ENCODE measurements at places on chromosomes 4 and X.

- no peak for DNase-seq
Observed at GRCh38 chr4:48752726-48753125, 27.4 kb downstream of the FRYL start.

DNA sequence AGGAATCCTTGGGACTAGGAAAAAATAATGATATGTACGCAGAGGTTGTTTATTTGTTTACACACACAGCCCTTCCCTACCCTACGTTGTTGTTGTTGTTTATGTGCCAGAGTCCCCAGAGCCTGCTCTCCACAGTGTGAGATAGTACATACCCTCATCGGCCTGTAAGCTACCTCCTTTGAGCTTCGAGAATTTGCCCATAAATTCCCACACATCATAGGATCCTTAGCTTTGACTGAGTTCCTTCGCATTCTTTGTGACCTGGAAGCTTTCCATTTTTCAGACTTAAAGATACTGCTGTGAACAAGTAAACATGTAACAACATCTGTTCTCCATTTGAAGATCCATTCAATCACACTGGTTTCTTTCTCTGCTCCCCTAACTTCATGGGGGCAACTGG is 114.5 kb downstream of the IRF2 start:
- no peak for DNase-seq

DNA sequence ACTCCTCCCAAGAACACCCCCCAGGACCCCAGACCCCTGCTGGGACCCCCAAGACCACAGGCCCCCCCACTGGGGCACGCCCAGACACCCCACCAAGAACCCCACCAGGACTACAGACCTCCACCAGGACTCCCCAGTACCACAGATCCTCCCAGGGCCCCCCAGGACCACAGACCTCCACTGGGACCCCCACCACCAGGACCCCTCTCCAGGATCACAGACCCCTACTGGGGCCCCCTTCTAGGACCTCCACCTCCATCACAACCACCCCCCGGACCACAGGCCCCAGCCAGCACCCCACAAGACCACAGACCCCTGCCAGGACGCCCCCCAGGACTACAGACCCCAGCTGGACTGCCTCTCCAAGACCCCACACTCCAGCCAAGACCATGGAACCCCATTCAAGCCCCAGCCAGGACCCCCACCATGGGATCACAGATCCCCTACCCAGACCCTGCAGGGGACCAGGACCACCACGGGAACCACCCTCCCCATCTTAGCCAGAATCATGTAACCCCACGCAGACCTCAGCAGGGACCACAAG is 855 bp upstream of the DHRSX start:
- no peak for DNase-seq

DNA sequence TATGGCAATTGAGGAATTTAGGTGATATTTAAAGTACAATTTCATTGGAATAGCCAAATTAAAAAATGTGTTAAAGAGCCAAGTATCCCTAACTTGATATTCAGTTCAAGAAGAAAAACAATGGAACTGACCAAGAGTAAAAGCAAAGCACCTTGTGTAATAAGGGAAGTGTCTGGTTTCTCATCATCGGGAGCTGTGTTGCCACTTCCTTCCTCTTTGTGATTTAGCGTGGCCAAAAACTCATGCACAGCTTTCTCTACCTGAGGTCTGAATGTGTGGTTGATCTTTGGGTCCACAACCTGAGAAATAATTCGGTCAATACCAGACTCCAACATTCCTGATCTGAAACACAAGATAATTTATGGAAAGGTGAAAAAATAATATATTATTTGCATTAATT is 12.4 kb downstream of the BOD1L1 start:
- DNase-seq, result no peak

GRCh38 chr4:184369871-184370270 is 104.5 kb downstream of the IRF2 start:
- no peak for DNase-seq

DNA sequence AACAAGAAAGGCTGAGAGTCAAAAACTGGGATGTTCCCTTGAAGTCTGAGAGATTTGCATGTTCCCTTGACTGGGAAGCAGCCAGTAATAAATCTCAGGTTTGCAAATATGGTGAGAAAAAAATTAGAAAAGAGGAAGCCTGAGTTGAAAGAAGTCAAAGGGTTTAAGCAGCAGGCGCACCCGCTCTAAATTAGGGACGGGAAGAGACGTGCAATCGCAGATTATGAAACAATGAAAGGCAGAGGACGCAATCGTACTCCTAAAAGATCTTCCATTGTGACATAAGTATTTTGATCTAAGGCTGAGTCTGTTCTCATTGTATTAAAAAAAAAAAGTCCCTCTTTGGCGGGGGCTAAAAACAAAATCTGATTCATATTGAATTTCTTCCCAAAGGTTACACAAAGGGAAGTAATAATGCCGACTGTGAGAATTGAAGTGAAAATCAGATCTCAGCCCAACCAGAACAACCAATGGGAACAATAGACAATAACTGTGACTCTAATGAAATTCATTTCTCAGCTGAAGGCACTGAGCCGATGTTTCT is 28.2 kb downstream of the SAT1 start:
- DNase-seq, result peak; percentile 40

- no peak for DNase-seq
Observed at GRCh38 chrX:140917354-140918115, 84.9 kb upstream of the SPANXB1 start.

- no peak for DNase-seq
Observed at GRCh38 chr4:109156356-109156755, 146.1 kb downstream of the COL25A1 start.

GRCh38 chr4:181538431-181538830 is 704.8 kb upstream of the TENM3 start:
- no peak for DNase-seq

DNA sequence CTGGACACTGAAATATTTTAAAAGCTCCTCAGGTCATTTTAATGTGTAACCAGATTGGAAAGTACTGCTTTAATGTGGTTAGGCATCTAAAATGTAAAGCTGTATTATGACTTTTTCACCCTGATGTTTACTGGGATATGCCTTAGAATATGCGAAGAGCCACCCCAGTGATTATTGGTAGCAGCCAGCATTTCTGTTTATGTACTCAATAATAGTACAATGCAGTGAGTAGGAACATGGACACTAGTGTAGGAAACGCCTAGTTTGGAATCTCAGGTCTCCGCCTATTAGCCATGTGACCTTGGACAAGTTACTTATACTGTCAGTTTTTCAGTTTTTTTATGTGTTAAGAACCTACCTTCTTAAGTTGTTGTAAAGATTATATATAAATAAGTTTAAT is 446.0 kb upstream of the PITX2 start:
- no peak for DNase-seq

DNA sequence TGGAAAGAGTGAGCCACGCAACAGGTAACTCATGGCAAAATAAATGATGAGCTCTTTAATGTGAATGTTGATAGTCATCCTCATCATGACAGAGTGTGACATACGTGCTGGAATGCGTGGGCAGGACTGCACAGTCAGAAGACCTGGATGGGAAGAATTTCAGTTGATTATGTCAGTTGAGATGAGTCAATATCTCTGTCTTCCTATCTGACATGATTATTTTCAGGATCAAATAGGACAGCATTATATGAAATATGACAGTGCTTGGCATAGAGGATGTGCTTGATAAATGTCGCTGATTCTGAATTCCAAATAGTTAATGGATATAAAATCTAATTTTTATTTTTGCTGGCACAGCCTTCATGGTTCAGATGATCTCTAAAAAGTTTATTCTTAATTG is 95.1 kb downstream of the IL15 start:
- no peak for DNase-seq

GRCh38 chr4:61505773-61506685 is 305.9 kb downstream of the ADGRL3 start:
- DNase-seq, result no peak

DNA sequence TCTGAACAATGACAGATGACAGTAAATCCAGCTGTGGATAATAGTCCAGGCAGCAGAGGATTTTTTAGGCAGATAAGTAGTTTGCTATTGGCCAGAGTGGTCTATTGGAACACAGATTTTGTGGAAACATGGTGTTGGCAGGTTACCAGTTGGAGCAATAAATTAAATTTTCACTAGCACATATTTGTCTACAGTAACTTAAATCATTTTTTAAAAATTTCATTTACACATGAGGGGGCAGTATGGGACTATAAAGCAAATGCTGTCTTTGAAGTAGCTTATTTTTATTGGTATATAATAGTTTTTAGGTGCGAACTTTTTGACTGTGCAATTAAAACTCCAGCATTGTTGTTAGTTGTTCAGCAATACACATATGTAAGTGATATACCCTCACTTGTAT is 289.8 kb downstream of the ARHGAP10 start:
- no peak for DNase-seq

DNA sequence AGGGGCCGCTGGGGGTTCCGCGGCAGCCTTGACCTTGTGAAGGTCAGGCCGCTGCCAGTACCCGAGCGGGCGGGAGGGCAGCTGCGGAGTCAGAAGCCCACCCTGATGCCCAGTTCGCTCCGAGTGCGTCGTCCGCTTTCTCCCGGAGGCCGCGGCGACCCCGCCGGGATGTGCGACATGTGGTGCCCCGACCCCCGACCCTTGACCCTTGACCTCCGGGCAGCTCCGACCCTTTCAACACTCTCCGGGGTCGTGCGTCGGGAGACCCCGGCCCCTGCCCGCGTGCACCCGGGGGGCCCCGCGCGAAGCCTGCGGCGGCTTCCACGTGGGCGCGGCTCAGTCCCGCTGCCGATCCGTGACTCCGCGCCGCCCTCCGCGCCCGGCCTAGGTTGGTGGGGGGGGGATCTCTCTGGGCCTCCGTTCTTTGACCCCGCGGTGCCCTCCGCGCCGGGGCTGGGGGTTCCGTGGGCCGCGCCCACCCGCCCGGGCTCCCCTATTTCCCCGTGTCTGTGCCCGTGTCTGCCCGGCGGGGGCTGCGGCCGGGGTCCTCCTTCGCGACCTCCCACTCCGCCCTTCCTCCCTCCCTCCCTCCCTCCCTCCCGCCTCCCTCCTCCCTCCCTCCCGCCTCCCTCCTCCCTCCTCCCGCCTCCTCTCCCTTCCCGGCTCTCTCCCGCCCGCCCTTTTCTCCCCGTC is 609 bp upstream of the SLC25A6 start:
- DNase-seq, result peak; percentile 73

- no peak for DNase-seq
Observed at GRCh38 chr4:38666766-38667084, 2.7 kb downstream of the KLF3 start.

DNA sequence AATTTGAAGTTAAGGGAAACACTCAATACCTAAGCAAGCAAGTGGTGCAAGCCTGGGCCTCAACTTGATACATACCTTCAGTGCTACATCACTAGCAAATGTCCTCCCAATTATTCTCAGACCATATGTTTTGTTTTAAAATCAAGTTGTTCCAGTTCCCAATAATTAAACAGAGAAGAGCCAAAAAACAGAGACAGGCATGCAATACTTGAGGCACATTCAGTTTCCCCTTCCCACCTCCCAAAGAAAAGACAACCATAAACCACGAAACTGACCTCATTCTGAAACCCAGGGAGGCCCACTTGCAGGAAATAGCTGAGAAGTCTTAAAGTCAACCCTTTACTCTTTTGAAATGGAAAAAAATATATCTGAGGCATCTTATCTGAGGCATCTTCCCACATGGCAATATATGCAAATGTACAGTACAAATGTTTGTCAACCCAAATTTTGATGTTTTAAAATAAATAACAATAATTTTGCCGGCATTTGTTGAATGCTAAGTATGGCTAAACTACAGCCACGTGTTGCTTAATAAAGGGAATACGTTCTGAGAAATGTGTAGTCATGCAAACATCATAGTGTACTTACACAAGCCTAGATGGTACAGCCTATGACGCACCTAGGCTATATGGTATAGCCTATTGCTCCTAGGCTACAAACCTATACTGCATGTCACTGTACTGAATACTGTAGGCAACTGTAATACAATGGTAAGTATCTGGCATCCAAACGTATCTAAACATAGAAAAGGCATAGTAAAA is 147.5 kb downstream of the TSPAN5 start:
- no peak for DNase-seq

DNA sequence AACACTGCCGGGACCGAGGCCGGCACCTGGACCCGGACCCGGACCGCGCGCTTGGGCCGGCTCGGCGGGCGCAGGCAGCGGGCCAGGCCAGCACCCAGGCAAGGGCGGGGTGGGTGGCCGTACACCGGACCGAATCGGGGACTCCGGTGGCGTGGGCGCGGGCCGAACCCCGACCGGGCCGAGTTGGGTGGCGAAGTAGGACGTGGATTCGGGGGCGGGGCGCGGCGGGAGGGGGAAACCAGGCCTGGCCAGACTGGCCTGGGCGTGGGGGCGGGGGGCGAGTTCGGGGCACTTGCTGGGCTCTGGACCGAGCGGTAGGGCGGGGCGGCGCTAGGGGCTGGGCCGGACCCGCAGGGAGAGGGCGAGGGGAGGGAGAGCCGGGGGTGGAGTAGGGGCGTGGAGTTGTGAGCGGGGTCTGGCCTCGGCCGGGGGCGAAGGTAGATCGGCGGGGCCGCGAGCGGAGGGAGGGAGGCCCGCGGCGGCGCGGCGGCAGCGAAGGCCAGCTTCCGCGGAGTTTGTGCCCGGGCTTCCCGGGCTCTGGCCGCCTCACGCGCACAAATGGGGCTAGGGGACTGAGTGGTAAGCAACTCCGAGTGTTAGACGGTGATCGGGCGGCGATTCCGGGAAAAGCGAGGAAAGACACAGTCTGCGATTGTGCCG is 1.8 kb upstream of the BCORL1 start:
- DNase-seq, result peak; percentile 82

GRCh38 chr4:44150091-44150576 is 298.5 kb downstream of the KCTD8 start:
- no peak for DNase-seq

DNA sequence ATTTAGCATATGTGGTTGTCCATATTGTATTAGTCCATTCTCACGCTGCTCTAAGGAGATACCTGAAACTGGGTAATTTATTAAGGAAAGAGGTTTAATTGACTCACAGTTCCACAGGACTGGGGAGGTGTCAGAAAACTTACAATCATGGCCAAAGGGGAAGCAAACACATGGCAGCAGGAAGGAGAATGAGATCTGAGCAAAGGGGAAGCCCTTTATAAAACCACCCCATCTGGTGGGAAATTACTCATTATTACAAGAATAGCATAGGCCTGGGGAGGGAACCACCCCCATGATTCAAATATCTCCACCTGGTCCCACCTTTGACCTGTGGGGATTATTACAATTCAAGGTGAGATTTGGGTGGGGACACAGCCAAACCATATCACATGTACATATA is 122.6 kb upstream of the ANK2 start:
- no peak for DNase-seq

DNA sequence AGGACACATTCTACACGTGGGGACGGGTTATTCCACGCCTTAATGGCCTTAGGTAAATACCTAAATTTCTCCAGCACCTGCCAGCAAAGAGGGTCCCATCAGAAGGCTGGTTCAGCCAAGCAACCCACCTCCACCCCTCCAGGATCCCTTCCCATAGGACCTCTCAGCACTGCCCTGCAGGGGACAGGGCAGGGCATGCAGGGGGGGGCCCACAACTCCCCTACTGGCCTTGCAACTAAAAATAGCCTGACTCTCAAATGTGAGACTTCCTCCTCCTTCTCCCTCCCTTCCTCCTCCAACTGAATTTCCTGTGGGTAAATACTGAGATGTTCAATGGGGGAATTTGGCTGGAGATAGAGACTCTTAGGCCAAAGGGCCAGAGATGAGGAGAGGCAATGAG is 6.3 kb downstream of the LAS1L start:
- no peak for DNase-seq
